ENCODE measurements at places on chromosomes 12 and 14. TPM values are rescaled to one million over a fixed set of nuclear protein-coding genes. Genes with fewer than 3 reads are reported as not detected.
A peak's percentile ranks its signal among the peaks of the same experiment; 100 is the strongest.

- no peak overlapping the region for H3K4me3 ChIP-seq
- H3K27ac ChIP-seq: no peak overlapping the region
- H3K36me3 ChIP-seq: no peaks in the 10 kb centered on the region
- no peak for DNase-seq
These were observed 64.3 kb downstream of the DAD1 start for GRCh38 chr14:22524784-22525161.

- peak overlapping the region; percentile 45 for H3K27ac ChIP-seq
- no peaks in the 10 kb centered on the region for H3K36me3 ChIP-seq
- H3K27me3 ChIP-seq: no peaks in the 10 kb centered on the region
- no peak overlapping the region for H3K4me3 ChIP-seq
- no peak for DNase-seq
These were observed 15.1 kb downstream of the PPM1H start for GRCh38 chr12:62919838-62920237.

GRCh38 chr14:95406756-95407277 is 87.1 kb upstream of the CLMN start:
- no peaks in the 10 kb centered on the region for H3K27me3 ChIP-seq
- peaks cover 32% of the 10 kb centered on the region for H3K4me1 ChIP-seq
- H3K36me3 ChIP-seq: no peaks in the 10 kb centered on the region
- H3K27ac ChIP-seq: no peak overlapping the region
- DNase-seq: no peak

GDF11 gene
- total RNA-seq: 15.6 TPM

RPS26 gene
- total RNA-seq: 48.7 TPM

KRT79 gene
- total RNA-seq: not detected

DNA sequence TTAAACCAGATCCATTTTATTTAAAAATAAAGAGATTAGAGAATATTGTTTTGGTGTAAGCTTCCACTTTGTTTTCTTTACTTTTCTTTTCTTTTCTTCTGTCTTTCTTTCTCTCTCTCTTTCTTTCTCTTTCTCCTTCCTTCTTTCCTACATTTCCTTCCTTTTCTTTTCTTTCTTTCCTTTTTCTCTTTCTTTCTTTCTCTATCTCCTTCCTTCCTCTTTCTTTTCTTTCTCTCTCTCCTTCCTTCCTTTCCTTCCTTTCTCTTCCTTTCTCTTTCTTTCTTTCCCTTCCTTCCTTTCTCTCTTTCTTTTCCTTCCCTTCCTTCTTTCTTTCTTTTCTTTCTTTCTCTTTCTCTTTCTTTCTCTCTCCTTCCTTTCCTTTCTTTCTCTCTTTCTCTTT is 100.8 kb downstream of the TMTC3 start:
- no peaks in the 10 kb centered on the region for H3K36me3 ChIP-seq
- DNase-seq: no peak

DNA sequence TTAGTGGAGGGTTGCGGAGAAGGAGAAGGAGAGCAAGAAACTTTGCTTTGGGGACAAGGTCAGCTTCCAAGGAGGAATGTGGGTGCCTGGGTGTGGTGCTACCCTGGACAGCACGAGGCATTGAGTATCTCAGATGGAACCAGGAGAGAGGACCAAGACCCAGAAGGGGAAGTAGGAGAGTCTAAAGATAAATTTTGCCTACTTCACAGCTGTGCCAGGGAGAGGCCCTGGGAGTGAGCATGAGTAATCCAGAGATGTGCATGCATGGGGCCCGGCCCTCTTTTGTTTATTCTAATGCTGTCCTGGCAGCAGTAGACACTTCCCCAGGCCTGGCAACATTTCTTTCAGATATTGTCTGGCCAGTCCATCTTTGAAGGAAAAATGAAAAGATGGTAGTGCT is 49.5 kb upstream of the GNPNAT1 start:
- H3K4me1 ChIP-seq: peaks cover 17% of the 10 kb centered on the region
- H3K36me3 ChIP-seq: no peaks in the 10 kb centered on the region
- no peak overlapping the region for H3K4me3 ChIP-seq
- DNase-seq: no peak

- DNase-seq: no peak
- H3K27ac ChIP-seq: peak overlapping the region; percentile 99
- H3K4me3 ChIP-seq: peak overlapping the region; percentile 90
- no peaks in the 10 kb centered on the region for H3K27me3 ChIP-seq
- peaks cover 12% of the 10 kb centered on the region for H3K36me3 ChIP-seq
These were observed 667 bp upstream of the ITFG2 start for GRCh38 chr12:2811801-2812200.

TEX22 gene
- total RNA-seq: 0.99 TPM

SIX6 gene
- total RNA-seq: not detected
